ENCODE measurements at places on chromosomes 1 and 21.

DNA sequence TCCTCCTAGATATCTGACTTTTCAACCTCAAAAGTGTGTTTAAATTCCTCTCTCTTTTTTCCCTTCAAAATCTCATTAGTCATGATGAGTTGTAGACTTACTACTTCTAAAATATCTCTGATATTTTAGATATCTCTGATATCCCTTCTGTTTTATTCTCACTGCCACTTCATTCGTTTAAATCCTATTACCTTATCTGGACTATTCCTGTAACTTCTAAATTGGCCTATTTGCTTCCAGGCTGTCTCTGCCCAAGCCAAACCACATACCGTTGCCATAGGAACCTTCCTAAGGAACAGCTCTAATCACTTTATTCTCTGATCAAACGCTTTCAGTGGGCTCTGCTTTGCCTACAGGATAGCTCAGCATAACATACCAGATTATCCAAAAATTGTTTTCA lies 333.1 kb upstream of the CHRM3 start:
- no peak for DNase-seq

- DNase-seq, result no peak
Observed at GRCh38 chr1:163395790-163396189, 74.0 kb downstream of the NUF2 start.

DNA sequence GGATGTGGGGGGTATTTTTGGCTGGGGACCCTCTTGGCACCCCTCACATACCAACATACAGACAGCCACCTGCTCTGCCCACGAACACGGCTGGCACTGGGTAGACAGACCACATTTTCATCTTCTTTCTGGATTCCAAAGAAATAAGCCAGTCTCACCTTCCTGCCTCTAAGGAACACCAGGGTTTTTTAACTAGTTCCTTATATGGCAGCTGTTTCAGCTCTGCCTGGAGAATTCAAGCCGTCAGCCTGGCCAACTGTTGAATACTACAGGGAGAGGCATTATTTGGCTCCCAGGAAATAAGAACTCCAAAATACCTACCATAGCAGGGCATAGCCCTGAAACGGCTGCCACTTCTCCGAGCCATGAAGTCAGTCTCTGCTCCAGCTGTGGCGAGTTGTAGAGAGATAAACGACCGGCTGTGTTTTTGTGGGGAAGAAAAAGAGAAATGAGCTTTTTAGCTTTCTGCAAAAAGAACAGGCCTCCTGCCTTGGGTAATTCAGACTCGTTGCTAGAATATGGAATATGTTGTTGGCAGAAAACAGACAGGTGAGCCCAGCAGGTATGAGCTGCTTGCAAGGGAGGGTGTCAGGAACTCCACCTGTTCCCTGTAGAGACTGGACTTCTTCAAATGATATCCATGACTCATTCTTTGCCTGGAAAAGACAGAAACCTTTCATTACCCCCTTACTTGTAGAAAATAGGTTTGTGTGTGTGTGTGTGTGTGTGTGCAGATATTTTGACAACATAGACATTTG lies 51.8 kb downstream of the MT1HL1 start:
- DNase-seq, result no peak

- DNase-seq, result peak; percentile 2
Observed at GRCh38 chr1:108016451-108016920, 51.5 kb upstream of the VAV3 start.

- no peak for DNase-seq
Observed at GRCh38 chr1:66388913-66389312, 145.0 kb upstream of the SGIP1 start.

DNA sequence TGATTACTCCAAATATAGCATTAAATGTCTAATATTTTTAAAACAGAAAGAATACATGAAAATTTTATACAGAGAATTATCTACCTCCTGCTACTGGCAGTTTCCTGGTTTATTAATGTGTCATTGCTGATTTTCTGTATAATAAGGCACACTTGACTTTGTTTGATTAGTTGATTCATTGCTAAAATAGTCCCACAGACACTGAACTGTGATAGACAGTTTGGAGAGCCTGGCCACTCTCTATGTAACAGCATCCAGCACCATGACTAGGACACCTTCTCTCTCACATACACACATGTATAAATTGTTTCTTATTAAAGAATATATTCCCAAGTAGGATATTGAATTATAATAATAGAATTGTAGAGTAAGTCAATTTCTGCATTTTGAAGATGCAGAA lies 368.5 kb upstream of the SNX7 start:
- no peak for DNase-seq

DNA sequence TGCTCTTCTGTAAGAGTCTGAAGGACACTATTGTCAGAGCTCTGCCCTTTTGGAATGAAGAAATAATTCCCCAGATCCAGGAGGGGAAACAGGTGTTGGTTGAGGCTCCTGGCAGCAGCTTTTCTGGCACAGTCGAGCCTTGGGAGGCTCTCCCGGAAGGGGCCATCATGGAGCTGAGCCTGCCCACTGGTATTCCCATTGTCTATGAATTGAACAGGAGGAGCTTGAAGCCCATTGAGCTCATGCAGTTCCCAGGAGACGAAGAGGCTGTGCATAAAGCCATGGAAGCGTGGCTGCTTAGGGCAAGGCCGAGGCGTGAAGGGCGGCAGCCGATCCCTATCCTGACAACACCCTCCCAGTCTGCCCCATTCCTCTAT lies 26.6 kb downstream of the UBE4B start:
- no peak for DNase-seq

DNA sequence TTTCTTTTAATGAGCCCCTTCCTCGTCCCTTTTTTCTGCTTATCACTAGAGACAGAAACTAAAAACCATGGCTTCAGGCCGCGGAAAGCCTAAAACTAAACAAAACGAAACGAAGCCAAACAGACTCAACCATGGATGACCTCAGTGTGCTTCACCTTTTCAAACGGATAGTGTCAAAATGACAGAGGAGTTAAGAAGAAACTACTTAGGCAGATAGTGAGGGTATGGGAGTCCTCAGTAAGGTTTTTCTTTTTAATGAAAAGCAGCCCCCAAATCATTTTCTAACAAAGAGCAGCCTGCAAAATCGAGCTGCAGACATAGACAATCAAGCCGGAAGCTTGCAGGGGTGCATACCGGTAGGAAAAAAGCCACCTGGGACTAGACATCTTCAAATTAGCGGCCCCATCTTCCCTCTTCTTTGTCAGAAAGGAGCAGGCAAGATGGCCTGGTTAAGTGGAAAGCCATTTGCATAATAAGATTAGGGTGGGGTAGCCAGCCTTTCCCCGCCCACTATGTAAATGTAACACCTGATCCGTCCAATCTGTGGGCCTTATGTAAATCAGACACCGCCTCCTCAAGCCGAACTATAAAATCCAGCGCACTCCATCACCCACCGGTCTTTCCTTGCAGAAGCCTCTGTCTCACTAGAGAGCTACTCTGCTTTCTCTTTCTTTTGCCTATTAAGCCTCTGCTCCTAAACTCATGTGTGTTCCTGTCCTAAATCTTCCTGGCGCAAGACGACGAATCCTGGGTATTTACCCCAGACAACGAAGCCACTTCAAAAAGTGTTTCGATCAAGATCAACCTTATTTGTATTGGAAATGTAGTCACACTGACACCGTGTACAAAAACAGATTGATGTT lies 6.2 kb upstream of the ERO1B start:
- no peak for DNase-seq

- no peak for DNase-seq
Observed at GRCh38 chr1:153723687-153724086, 4.2 kb upstream of the INTS3 start.

GRCh38 chr1:23343221-23344110 lies 618 bp downstream of the HNRNPR start:
- DNase-seq, result peak; percentile 52

- DNase-seq, result no peak
Observed at GRCh38 chr1:27591622-27592021, 12.3 kb downstream of the AHDC1 start.

DNA sequence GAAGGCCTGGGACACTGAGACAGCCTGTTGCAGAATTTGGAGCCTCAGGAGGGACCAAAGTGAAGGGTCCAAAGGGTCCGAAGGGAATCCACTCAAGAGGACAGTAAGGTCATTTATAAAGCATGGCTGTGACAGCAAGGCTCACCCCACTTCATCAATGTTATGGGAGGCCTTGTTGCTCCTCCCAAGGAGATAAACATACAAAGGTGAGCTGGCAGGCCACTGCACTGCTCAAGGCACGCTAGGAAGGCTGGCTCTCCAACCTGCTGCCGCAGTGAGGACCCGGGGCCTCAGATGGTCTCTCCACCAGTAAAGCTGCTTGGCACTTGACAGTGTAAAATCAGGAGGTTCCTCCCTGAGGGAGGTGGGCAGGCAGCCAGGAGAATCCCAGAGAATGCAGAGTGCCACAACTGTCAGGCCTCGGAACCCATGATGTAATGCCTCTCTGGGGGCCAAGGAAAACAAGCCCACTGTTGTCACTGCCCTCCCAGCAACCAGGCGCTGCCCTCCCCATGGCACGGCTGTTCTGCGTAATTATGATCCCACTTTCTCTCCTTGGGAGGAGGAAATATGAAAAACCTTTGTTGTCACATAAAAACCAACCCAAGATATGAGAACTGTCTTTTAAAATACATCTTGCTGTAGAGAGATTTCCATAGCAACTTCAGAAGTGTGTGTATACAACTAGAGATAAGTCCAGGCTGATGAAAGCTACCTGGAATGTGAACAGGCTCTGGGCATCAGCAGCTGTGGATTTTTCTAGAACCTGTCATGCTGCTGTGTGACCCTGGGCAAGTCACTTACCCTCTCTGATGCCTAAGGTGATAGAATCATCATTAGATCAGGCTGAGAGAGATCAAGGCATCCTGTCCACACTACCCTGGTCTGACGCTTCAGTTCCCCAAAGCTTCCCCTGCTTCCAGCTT lies 102.5 kb downstream of the KCNN3 start:
- DNase-seq, result no peak

- no peak for DNase-seq
Observed at GRCh38 chr1:222079566-222079965, 337.7 kb upstream of the DUSP10 start.

DNA sequence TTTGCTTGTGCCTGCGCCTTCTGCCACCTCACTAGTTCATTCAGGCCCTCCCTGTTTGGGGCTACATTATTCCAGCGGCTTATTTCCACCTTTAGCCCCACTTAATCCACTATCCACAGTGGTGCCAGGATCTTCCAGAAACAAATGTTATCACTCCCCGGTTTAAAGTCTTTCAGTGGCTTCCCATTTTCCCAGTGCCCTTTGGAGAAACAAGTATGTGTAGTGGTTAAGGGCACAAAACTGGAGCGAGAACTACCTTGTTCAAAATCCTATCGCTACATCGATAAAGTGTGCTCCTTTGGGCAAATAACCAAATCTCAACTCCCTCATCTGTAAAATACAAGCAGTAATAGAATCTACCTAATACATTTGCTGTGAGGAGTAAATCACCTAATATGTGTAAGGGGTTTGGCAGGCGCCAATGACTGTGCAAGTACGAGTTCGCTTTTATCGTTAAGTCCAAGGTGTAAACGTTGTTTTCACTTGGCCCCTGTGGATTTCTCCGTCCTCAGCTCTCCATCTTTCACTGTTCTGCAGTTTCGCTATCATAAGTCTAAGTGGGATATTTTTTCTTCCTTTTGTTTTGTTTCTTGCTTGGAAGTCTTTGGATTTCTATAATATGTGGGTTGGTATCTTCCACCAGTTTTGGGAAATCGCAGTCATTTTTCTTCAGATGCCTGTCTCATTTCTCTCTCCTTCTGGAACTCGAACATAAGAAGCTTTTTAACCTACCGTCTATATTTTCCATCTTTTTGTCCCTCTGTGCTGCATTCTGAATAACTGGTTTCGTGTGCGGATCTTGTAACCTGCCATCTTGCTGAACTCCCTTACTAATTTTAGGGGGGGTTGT lies 844 bp upstream of the MEAF6 start:
- DNase-seq, result no peak

DNA sequence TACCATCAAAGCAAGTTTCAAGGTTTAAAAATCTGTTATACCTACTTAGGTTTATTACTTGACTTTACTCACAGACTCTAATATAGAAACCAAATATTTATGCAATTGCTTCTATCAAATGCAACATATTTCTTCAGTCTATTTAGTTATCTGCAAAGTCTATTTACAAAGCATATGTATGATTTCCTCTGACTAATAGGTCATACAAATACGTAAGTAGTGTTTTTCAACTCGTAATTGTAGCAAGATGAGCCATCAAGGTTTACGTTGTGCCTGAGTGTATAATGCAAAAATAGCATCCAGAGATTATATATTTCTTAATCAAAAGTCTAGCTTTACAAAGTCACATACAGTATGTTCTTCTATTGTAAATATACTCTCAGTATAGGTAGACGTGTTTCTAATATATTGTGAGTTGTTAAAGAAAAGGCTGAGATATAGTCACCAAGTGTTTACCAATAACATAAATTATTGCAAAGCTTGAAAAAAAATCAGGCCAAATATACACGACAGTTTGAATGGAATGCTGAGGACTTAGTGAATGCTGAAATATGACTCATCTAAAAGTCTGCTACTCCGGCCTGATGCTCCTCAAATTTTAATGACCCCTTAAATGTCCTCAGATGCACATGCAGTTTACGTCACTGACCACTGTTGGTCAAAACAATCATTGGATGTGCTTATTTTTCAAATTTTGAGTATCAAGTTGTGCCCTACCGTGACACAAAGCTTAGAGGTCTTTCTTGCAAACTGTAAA lies 48.4 kb downstream of the ADAMTS5 start:
- no peak for DNase-seq

- DNase-seq, result no peak
Observed at GRCh38 chr1:201272799-201273198, 10.5 kb upstream of the PKP1 start.

- no peak for DNase-seq
Observed at GRCh38 chr1:119204197-119204960, 63.9 kb upstream of the WARS2 start.

DNA sequence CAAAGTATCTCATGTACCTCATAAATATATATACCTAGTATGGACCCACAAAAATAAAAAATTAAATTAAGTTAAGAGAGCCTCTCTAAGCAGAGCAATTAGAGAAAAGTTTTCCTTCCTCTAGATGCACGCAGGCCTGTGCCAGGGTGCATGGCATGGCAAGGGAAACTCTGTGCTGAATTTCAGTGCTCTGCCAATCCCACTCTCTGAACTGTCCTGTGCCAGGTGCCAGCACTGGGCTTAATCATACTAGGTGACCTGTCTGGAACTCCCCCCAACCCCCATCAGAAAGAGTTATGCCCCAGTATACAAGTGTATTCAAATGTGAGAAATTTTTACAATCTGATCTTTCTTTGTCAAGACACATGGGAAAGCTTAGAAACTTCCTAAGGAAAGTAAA lies 10.4 kb upstream of the LAMC2 start:
- DNase-seq, result no peak

DNA sequence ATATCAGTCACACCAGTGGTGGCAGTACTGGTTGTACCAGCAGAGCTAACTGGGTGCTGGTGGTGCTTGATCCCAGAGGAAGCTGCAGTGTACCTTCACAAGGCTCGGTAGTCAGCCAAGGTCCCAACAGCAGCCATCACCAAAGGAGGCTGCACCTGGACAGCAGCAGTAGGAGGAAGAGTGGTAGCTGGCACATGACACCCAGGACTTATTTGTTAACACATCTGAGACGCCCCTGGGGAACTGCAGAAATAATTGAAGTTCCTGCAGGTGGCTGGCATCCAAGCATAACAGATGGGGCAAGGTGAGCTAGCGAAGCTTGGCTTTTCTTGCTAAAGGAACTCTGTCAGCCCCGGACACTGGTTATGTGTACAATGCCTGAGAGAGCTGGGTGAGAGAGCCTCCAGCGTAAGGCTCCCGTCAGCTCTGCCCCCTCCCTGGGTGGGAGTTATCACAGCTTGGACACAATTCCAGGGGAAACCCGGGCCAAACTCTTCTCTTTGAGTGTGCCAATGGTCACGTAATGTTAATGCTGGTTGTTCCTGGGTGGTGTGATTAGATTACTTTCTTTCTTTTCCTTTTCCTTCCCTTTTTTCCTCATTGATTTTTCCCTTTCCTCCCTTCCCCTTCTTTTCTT lies 29.1 kb upstream of the PARP1 start:
- DNase-seq, result no peak

GRCh38 chr1:59136541-59137275 lies 160.2 kb upstream of the FGGY start:
- DNase-seq, result no peak
